ENCODE measurements at places on chromosomes 3 and 15.

DNA sequence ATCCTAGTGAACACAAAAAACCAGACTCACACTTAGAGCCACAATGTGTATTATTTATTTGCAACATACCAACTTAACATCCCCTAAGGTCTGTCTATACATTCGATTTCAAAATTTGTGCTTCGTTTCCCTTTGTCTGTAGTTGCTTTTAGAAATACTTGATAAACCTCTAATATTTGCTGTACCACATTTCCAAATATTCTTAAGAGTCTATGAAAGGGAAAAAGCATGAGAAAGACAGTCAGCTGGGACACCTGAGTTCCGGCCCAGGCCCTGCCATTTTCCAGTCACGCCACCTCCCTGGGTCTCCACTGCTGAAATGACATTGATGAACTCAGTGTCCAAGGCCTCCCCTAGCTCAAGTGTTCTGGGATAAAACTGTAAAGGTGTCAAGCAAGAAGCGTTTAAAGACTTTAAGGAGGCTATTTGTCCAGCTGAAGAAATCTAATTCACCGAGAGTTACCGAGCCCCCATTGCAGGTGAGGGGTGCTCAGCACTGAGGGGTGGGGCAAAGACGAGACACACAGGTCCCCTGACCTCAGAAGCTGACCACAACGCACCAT is 26.6 kb downstream of the LRRC2 start:
- DNase-seq = no peak

DNA sequence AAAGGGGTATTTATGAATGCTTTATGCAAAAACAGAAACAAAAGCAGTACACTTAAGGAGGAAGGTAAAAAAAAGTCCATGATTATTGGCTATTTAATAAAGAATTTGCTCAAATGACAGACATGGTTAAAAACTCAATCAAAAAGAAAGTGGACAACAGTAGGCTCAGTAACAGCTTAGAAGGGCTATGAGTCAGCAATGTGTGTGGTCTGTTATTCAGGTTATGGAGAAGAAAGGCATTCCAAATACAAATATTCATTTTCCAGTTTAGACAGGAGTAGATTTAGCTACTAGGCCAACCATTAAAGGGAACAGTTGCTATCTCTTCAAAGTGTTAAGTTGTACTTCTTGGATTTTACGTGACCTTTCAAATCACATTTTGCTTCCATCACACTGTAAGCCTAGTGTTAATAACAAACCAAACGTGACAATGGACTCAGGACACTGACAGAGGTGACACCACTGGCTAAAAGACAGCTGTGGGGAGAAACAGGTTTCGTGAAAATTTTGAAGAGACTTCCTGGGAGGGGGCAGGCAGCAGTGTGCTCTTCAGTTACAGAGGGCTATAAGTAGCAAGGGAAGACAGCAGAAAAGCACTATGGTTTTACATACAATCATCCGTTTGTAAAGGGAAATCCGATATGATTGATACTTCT is 41.7 kb upstream of the MYO5C start:
- DNase-seq = no peak

DNA sequence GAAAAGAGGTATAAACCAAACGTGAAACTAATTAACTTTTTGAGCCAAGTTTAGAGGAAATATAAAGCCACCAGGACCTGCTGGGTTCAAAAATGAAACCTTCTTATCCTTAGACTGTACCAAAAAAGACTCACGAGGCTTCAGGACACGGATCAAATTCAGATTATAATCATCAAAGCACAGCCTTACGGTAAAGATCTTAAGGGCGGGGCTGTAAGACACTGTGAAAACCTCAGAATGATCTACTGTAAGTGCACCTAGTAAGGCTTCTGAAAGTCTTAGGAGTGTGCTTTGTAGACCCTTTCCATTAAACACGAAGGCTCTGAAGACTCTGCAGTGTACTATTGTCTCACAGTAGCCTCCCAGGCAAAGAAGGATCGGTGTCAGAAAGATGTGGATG is 26.8 kb downstream of the TARS3 start:
- no peak for DNase-seq

DNA sequence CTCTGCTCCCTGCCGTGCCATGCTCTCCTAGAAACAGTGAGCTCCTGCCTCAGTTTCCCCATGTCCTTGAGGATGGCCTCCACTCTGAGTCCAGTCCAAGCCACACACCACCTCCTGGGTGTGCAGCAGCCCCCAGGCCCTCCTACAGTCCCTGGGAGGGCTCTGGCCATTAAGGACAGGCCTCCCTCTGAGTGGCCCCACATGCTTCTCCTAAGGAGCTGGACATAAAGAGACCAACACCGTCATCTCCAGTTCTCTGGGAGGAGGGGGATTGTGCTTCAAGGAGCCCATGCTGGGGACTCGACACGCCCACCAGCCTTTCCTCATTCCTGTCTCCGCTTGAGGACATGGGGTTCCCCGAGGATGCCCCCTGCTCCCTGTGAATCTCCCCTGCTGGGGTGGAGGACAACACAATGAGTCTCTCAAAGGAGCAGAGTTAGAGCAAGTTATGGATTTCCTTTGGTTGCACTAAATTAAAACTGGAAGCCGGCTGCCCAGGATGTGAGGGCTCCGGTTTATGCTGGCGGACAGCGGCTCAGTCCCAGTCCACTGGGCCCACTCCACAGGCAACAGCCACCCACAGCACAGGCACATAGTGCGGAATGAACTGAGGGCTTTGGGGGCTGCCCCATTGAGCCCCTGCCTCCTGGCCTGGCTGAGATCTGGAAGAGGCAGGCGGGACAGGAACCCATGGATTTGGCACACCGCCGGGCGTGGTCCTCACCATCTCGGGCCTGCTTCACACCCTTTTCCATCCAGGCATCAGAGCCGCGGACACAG is 165.6 kb upstream of the IQSEC1 start:
- no peak for DNase-seq

GRCh38 chr3:193851941-193852674 is 259.1 kb downstream of the OPA1 start:
- DNase-seq = no peak

GRCh38 chr15:63056829-63057228 is 14.3 kb downstream of the TPM1 start:
- DNase-seq = no peak

DNA sequence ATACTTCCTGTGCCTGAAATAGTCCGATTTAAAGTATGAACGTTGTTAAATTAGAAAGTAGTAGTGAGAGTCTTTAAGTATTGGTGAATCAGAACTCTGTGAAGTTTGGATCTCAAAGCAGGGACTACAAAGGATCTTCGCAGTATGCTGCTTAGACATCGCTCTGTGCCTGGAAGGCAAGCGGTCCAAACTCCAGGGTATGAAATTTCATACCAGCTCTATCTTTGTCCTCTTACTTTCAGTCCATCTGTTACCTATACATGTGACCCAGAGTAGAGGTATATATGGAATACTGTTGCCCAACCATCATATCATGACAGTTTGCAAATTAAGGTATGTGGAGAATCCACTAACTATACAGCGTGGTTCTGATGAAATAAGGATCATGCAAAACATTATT is 34.5 kb downstream of the VPS8 start:
- no peak for DNase-seq

DNA sequence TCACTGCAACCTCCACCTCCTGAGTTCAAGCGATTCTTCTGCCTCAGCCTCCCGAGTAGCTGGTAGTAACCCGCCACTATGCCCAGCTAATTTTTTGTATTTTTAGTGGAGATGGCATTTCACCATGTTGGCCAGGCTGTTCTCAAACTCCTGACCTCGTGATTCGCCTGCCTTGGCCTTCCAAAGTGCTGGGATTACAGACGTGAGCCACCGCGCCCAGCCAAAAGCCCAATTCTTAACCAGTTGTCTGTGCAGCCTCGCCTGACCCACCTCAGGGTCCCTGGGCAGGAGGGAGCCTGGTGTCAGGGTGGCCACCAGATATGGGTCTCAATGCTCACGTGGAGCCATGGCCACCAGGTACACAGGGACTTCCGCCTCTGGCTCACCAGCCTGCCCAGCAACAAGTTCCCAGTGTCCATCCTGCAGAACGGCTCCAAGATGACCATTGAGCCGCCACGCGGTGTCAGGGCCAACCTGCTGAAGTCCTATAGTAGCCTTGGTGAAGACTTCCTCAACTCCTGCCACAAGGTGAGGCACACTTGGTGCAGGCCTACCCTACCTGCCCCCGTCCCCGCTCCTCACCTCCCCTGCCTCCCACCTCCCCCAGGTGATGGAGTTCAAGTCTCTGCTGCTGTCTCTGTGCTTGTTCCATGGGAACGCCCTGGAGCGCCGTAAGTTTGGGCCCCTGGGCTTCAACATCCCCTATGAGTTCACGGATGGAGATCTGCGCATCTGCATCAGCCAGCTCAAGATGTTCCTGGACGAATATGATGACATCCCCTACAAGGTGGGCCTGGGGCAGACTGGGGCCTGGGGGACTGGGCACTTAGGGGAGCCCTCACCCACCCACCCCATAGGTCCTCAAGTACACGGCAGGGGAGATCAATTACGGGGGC is 48.6 kb downstream of the SEMA3G start:
- no peak for DNase-seq

DNA sequence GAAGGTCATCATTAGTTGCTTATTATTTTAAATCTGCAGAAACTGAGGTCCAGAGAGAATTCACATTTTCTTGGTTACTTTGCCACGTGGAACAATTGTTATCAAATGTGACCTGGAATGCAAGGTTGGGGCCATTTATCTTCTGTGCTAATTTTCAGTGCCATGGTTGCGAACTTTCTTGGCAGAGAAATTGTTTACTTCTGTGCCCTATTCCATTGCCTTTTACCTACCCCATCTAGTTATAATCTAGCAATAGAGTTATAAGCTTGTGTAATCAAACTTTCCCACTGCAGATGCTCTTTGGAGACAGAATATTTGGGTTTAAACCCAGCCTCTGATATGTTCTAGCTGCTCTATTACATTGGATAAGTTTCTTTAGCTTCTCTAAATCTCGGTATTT is 242.9 kb downstream of the LPP start:
- no peak for DNase-seq

DNA sequence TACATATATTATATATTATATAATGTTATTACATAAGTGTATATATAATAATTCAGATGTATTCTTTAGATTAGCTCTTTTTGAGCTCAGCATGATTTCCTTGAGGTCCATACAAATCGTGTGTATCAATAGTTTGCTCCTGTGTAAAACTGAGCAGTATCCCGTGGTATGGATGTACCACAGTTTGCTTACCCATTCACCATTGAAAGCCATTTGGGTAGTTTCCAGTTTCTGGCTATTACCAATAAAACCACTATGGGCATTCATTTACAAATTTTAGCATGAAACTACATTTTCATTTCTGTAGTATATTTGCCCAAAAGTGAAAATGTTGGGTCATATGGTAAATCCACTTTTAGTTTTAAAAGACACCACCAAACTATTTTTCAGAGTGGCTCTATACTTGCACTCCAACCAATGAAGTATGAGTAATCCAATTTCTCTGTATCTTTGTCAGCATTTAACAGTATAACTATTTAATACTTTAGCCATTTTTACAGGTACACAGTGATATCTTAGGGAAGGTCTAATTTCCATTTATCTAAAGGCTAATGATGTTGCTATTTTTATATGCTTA is 1361.4 kb upstream of the GBE1 start:
- DNase-seq = no peak

DNA sequence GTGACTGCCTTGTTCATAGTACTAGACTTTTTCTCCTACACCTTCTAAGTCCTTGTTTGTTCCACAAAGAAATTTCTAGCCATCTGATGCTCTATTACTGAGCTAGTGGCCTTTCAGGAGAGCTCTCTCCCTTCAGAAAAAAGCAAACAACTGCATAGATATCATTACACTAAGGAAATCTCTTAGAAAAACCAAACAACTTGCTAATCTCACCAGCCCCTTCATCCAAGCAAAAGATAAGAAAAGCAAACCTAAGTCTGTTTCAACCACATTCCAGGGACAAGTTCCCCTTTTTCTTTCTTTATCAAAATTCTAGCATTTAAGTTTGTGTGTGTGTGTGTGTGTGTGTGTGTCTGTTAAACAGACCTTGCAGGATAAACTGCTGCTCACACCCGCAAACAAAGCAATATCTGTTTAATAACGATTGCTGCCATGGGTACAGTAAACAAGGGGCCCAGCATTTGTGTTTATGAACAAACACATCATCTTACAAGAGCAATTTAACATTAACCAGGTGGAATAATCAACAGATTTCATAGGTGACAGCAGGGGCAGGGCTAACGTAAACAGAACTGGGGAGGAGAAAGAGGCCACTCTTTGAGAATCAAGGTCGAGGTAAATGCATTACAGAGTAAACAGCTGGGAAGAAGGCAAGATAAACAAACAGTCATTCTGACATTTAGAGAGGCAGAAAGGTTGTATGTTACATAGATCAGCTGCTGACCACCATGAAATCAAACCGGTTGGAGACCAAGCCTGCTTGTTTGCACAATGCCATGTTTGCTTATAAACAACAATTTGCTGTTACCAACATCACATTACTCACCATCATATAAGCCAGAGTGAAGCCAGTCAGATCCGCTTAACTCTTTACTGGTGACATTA is 375.1 kb downstream of the FOXP1 start:
- no peak for DNase-seq

DNA sequence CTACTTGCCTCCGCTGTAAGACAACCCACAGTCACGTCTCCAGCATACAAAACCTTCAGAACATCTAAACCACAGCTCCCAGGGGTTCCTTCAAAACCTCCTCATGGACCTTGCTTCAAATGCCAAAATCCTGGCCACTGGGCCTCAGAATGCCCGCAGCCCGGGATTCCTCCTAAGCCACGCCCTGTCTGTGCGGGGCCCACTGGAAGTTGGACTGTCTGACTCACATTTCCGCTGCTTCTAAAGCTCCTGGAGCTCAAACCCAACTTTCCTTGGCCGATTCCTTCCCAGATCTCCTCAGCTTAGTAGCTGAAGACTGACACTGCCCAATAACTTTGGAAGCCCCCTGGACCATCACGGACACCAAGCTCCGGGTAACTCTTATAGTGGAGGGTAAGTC is 17.9 kb upstream of the OR5H6 start:
- DNase-seq = no peak

GRCh38 chr15:99435877-99436541 is 129.8 kb upstream of the MEF2A start:
- no peak for DNase-seq

GRCh38 chr15:101240358-101240757 is 11.5 kb downstream of the CHSY1 start:
- no peak for DNase-seq

DNA sequence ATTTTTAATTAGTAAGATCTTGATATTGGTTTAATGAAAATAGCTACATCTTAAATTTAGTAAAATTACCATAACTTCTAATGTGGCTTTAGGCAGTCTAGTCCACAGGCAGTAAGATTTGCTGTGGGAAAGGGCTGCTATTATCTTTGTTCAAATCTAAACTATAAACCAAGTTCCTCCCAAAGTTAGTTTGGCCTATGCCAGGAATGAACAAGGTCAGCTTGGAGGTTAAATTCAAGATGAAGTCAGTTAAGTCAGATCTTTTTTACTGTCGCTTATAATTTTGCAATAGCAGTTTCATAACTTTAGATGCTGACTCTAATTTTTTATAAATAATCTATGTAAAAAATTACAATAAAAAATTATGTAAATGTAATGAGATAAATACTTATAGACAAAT is 1016.9 kb upstream of the ALCAM start:
- no peak for DNase-seq

DNA sequence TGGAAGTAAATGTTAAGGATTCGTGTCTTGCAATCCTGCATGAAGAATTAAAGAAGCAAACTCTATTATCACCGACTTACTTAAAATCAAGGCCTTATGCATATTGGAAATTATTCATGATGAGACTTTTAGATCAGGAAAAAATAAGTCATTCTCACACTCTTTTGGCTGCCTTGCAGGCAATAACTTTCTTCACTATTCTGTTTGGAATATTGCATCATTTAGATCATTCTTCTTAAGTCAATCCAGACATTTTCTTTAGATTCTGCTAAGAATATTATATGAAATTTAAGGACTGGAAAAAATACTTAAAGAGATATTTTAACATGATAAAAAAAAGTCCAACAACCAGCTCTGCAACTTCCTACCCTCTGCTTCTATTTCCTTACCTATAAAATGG is 245.4 kb downstream of the LRRN1 start:
- no peak for DNase-seq

Data from neural crest cell (in vitro differentiated cells).